Smooth muscle cell of the coronary artery (primary cell): ENCODE measurements at places on chromosomes 11 and 22. TPM values are rescaled to one million over a fixed set of nuclear protein-coding genes. Genes with fewer than 3 reads are reported as not detected.

Gene NLRP6
- total RNA-seq: not detected in 2 replicates

Gene TMEM80
- 2.9 and 5.7 TPM in 2 replicates for total RNA-seq

Gene RIMBP3C
- total RNA-seq: 0.15 and 0.70 TPM in 2 replicates

Gene CHADL
- 0.12 and 0.60 TPM in 2 replicates for total RNA-seq

Gene FXYD6
- total RNA-seq: not detected in 2 replicates

Gene MRGPRE
- total RNA-seq: not detected in 2 replicates

Gene FGF3
- not detected in 2 replicates for total RNA-seq

Gene NCF4
- total RNA-seq: not detected in 2 replicates

Gene APOL4
- 2.4 and 6.2 TPM in 2 replicates for total RNA-seq

Gene SYT12
- 0.23 and 0.83 TPM in 2 replicates for total RNA-seq

Gene KRTAP5-8
- not detected in 2 replicates for total RNA-seq

Gene TRPC6
- total RNA-seq: under 0.01 and 9.8 TPM in 2 replicates

Gene POU2AF2
- not detected in 2 replicates for total RNA-seq

Gene TMEM191C
- total RNA-seq: 0.82 and 1.4 TPM in 2 replicates

Gene BTG4
- not detected in 2 replicates for total RNA-seq

Gene SIK3
- total RNA-seq: 11.3 and 12.4 TPM in 2 replicates

Gene COMT
- total RNA-seq: 288 and 572 TPM in 2 replicates

Gene HMBS
- 4.1 and 7.6 TPM in 2 replicates for total RNA-seq

Gene BIRC3
- total RNA-seq: 0.23 and 0.47 TPM in 2 replicates

Gene NNMT
- 782 and 1,011 TPM in 2 replicates for total RNA-seq

Gene ZNF143
- 26.7 and 73.7 TPM in 2 replicates for total RNA-seq

Gene ADM
- total RNA-seq: 44.0 and 735 TPM in 2 replicates

Gene SLC22A8
- total RNA-seq: not detected in 2 replicates

Gene ARL2
- 91.6 and 106 TPM in 2 replicates for total RNA-seq

Gene DERL3
- 0.23 TPM in 1 of 2 replicates, not detected in the other for total RNA-seq

Gene HTR3A
- not detected in 2 replicates for total RNA-seq

Gene HDAC10
- total RNA-seq: 11.8 and 30.0 TPM in 2 replicates

Gene SSTR3
- total RNA-seq: not detected in 2 replicates

Gene IL18BP
- 1.9 and 3.8 TPM in 2 replicates for total RNA-seq

Gene TSGA10IP
- total RNA-seq: not detected in 2 replicates

Gene OR5B21
- not detected in 2 replicates for total RNA-seq

Gene RAB36
- 1.4 and 1.8 TPM in 2 replicates for total RNA-seq

Gene FOSL1
- 0.94 and 5.3 TPM in 2 replicates for total RNA-seq

Gene SLC22A12
- not detected in 2 replicates for total RNA-seq

Gene P2RY2
- total RNA-seq: 2.0 TPM in 1 of 2 replicates, not detected in the other

Gene ADM2
- total RNA-seq: 1.2 and 1.6 TPM in 2 replicates

Gene MAJIN
- total RNA-seq: not detected in 2 replicates

Gene BCO2
- total RNA-seq: 0.15 and 1.3 TPM in 2 replicates

Gene GRM5
- total RNA-seq: under 0.01 TPM in 1 of 2 replicates, not detected in the other

Gene ISX
- not detected in 2 replicates for total RNA-seq

Gene POU2AF1
- total RNA-seq: not detected in 2 replicates

Gene TTC28
- total RNA-seq: 11.5 and 20.5 TPM in 2 replicates

Gene TEX54
- not detected in 2 replicates for total RNA-seq

Gene ARHGAP42
- total RNA-seq: 5.9 and 10.0 TPM in 2 replicates

Gene MMP20
- total RNA-seq: not detected in 2 replicates

Gene CHRM4
- total RNA-seq: 0.08 TPM in 1 of 2 replicates, not detected in the other

Gene SHANK2
- 0.30 and 2.2 TPM in 2 replicates for total RNA-seq

Gene OR8D4
- not detected in 2 replicates for total RNA-seq
